Spleen (tissue), 13 donors: ENCODE measurements at places on chromosomes 7 and 10. TPM values are rescaled to one million over a fixed set of nuclear protein-coding genes. Genes with fewer than 3 reads are reported as not detected.

The ZNF716 gene
- total RNA-seq: not detected

The SLC13A4 gene
- total RNA-seq: not detected

The SCD gene
- total RNA-seq: 40.1 TPM

- H3K4me3 ChIP-seq: peak overlapping the region; percentile 89
- peak overlapping the region; percentile 82 for H3K27ac ChIP-seq
- DNase-seq: peak; percentile 65
These were observed 557 bp upstream of the LSM8 start for GRCh38 chr7:118183428-118183785.

- H3K27ac ChIP-seq: no peak overlapping the region
These were observed 41.6 kb upstream of the FOXI2 start for GRCh38 chr10:127695431-127695830.

GRCh38 chr10:79295563-79295962 is 51.7 kb upstream of the PPIF start:
- DNase-seq: peak; percentile 89
- H3K4me3 ChIP-seq: peak overlapping the region; percentile 50
- H3K36me3 ChIP-seq: peaks cover 78% of the 10 kb centered on the region
- H3K4me1 ChIP-seq: peaks cover 26% of the 10 kb centered on the region
- no peaks in the 10 kb centered on the region for H3K27me3 ChIP-seq

GRCh38 chr10:11679946-11680345 is 62.2 kb upstream of the ECHDC3 start:
- no peaks in the 10 kb centered on the region for H3K36me3 ChIP-seq
- no peak overlapping the region for H3K4me3 ChIP-seq
- peaks cover 54% of the 10 kb centered on the region for H3K4me1 ChIP-seq
- no peaks in the 10 kb centered on the region for H3K27me3 ChIP-seq

DNA sequence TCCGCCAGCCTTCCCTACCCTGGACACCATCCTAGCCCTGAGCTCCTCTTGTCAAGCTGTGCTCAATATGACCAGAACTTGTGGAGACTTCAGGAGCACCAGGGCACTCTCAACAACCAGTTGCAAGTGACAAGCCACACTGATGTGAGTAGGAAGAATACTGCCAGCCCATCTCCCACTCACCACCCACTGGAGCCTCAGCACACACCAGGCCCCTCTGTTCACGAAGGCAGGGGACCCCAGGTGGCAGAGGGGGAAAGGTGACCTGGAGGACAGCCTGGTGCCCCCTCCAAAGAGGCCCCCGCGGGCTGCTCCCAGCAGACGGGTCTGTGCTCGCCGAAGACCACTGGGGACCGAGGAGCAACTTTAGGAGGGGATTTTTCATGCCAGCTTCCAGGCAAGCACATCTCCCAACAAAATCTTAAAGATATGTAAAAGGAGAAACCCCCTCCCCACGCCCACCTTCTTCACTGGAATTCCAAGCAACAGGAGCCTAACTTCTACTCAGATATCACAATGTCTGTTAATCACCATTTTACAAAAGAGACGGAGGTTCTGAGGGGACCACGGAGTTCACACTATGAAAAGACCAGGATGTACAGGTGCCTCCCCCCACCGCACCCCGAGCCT is 1.0 kb downstream of the MMD2 start:
- H3K36me3 ChIP-seq: no peaks in the 10 kb centered on the region
- H3K4me3 ChIP-seq: no peak overlapping the region
- DNase-seq: peak; percentile 69
- H3K4me1 ChIP-seq: no peaks in the 10 kb centered on the region
- H3K27ac ChIP-seq: no peak overlapping the region

DNA sequence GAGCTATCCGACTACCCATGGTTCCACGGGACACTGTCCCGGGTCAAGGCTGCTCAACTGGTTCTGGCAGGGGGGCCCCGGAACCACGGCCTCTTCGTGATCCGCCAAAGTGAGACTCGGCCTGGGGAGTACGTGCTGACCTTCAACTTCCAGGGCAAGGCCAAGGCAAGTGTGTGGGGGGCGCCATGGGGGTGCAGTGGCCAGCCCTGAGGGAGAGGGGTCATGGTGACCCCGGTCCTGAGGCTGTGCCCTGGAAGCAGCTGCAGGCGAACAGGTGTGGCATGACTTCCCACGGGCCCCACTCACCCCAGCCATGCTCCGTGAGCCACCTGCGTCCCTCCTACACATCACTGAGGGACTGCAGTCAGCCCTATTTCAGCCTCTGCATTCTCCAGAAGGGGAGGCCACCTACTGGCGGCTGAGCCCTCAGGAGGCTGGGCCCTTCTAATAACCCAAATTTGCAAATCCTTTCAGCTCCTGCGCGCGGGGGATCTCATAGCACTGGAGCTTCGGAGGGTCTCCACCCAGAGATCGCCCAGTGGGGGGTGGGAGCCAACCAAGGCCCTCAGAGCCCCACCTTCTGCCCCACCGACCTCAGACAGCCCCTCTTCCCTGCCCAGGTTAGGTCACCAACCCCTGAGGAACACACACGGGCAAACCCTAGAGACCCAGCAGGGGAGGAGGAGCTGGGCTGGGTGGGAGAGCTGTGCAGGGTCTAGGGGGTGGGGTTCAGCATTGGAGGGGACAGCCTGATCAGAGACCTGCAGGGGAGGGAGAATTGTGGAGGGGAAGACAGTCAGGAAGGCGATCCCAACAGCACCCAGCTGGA is 30.8 kb downstream of the SH2B2 start:
- H3K27me3 ChIP-seq: no peaks in the 10 kb centered on the region
- no peak overlapping the region for H3K4me3 ChIP-seq
- H3K27ac ChIP-seq: no peak overlapping the region
- peaks cover 5% of the 10 kb centered on the region for H3K36me3 ChIP-seq
- peaks cover 1% of the 10 kb centered on the region for H3K4me1 ChIP-seq
- DNase-seq: peak; percentile 75

DNA sequence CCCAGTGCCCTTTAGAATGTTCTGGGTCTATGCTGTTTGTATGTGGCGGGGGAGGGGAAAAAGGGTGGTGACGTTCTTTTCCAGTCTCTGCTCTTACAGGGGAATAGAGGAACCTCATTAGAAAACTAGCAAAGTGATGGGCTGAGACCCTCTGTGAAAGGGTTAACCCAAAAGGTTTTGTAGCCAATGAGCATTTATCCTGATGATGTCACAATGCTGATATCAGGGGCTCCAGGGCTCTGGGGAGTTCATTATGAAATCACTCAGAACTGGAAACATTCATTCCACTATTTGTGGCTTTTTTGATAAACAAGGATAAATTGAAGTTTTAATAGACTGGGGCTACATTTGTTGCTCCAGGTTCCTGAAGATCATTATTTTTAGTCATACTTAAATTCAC is 71.7 kb downstream of the ARID5B start:
- no peak for DNase-seq
- H3K27me3 ChIP-seq: no peaks in the 10 kb centered on the region
- no peak overlapping the region for H3K27ac ChIP-seq
- H3K36me3 ChIP-seq: peaks cover 17% of the 10 kb centered on the region
- no peak overlapping the region for H3K4me3 ChIP-seq

DNA sequence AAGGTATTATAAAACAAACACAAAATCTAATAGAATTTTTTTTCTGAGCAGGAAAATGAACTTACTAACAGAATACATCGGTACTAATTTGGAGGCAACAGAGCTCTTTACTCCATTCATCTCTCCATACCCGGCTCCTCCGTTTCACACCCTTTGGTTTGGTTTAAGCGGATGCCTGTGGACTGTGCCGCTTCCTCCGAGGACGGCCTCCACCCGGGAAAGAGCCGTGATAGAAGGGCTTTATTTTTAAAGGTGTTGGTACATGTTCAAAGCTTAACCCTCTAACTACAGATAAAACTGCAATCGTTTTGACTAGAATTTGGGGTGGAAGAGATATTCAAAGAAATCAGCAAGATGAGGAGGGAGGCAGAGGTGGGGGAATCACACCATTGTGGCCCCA is 1.9 kb downstream of the VIPR2 start:
- DNase-seq: peak; percentile 15
- H3K4me1 ChIP-seq: peaks cover 11% of the 10 kb centered on the region
- H3K36me3 ChIP-seq: no peaks in the 10 kb centered on the region
- H3K27me3 ChIP-seq: peaks cover 82% of the 10 kb centered on the region

GRCh38 chr10:123402656-123403055 is 248.5 kb downstream of the BUB3 start:
- H3K4me1 ChIP-seq: peaks cover 7% of the 10 kb centered on the region
- DNase-seq: no peak
- H3K4me3 ChIP-seq: no peak overlapping the region
- no peak overlapping the region for H3K27ac ChIP-seq
- H3K36me3 ChIP-seq: no peaks in the 10 kb centered on the region

GRCh38 chr7:158053183-158053915 is 534.3 kb downstream of the PTPRN2 start:
- no peak overlapping the region for H3K4me3 ChIP-seq
- H3K27ac ChIP-seq: no peak overlapping the region
- DNase-seq: peak; percentile 21

DNA sequence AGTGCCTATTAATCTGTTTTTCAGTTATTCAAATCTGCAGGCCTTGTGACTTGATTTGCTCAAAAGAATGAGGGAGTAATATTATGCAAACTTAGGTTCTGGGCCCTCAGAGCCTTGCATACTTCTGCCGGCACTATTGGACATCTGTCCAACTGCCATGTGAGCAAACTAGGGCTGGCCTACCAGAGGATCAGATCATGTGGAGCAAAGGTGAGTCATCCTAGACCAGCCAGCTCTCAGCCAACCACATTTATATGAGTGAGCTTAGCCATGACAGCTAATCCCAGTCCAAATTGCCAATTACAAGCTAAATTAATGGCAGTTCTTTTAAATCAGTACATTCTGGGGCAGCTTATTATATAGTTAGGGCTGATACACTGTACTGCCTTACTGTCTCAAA is 69.6 kb downstream of the SDHAF3 start:
- no peak overlapping the region for H3K27ac ChIP-seq
- H3K27me3 ChIP-seq: no peaks in the 10 kb centered on the region
- H3K4me3 ChIP-seq: no peak overlapping the region
- H3K4me1 ChIP-seq: no peaks in the 10 kb centered on the region

DNA sequence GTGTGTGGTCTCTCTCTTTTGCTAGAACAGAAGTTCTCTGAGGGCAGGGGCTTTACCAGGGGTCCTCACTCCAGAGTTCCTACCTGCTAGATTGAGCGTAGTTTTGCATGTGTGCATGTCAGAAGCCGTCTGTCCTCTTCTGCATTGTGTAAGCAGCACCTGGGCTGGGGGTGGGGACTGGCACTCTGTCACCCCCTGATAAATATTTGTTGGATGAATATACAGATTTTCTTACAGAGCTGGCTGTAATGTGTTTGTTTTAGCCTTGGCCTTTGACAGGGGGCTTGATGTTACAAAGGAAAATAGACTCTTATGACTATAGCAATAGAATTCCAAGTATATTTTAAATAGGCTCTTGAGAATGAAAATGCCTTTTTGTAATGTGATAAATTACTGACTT is 46.6 kb downstream of the WDR37 start:
- H3K36me3 ChIP-seq: peaks cover 100% of the 10 kb centered on the region
- DNase-seq: no peak
- H3K4me1 ChIP-seq: no peaks in the 10 kb centered on the region
- no peak overlapping the region for H3K4me3 ChIP-seq

DNA sequence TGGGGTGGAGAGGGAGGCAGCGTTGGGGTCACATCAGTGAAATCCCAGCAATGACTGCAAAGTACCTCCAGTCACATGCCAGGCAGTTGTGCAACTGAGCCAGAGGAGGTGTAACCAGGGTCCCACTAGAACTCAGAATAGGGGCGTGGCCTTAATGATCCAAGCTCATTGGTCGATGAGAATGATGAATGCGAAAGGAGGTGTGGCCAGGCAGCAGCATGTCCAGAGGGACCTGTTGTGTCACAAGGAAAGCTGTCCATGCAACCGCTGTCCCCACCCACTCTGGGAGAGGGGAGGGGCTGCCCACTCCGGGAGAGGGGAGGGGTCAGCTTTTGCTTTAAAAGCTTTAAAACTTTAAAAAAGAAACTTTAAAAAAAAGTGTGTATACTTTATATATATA is 25.3 kb upstream of the MTPAP start:
- no peak for DNase-seq
- H3K36me3 ChIP-seq: no peaks in the 10 kb centered on the region
- no peak overlapping the region for H3K4me3 ChIP-seq
- H3K4me1 ChIP-seq: peaks cover 13% of the 10 kb centered on the region
- H3K27me3 ChIP-seq: no peaks in the 10 kb centered on the region
- no peak overlapping the region for H3K27ac ChIP-seq

DNA sequence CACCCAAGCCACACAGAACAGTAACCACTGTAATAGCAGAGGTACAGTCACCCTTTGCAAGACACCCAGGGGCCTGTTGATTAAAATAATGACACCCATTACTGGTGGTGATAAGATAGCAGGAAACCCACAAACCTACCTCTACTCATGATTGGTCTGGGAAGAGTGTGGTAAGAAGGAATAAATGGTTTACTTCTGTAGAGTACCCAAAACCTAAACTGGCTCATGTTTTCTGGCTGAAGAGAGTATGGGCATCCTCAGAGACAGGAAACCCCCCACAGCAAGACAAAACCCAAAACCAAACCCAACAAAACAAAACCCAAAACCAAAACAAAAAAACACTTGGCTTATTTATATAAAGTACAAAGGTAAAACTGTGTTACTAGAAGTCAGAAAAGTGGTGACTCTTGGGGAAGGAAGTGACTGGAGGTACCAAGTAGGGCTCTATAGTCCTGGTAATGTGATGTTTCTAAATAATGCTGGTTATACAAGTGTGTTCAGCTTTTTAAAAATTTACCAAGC is 15.5 kb upstream of the DNAJB12 start:
- H3K4me1 ChIP-seq: peaks cover 21% of the 10 kb centered on the region
- no peak overlapping the region for H3K4me3 ChIP-seq
- no peak for DNase-seq
- peak overlapping the region; percentile 33 for H3K27ac ChIP-seq
- peaks cover 34% of the 10 kb centered on the region for H3K36me3 ChIP-seq
- no peaks in the 10 kb centered on the region for H3K27me3 ChIP-seq

- peaks cover 13% of the 10 kb centered on the region for H3K36me3 ChIP-seq
- H3K27me3 ChIP-seq: no peaks in the 10 kb centered on the region
- H3K4me1 ChIP-seq: peaks cover 9% of the 10 kb centered on the region
These were observed 89.3 kb downstream of the MAD1L1 start for GRCh38 chr7:2143450-2143849.

GRCh38 chr10:69318106-69318866 is 40.0 kb downstream of the HK1 start:
- H3K36me3 ChIP-seq: no peaks in the 10 kb centered on the region
- peaks cover 40% of the 10 kb centered on the region for H3K4me1 ChIP-seq
- peak overlapping the region; percentile 94 for H3K4me3 ChIP-seq
- peak; percentile 99 for DNase-seq
- peak overlapping the region; percentile 97 for H3K27ac ChIP-seq

- no peak overlapping the region for H3K4me3 ChIP-seq
- no peaks in the 10 kb centered on the region for H3K27me3 ChIP-seq
- DNase-seq: no peak
- H3K4me1 ChIP-seq: no peaks in the 10 kb centered on the region
- no peaks in the 10 kb centered on the region for H3K36me3 ChIP-seq
- no peak overlapping the region for H3K27ac ChIP-seq
These were observed 68.5 kb upstream of the SVIL start for GRCh38 chr10:29703271-29703670.
